Astrocyte (in vitro differentiated cells and primary cell): ENCODE measurements at places on chromosomes 7 and 10. TPM values are rescaled to one million over a fixed set of nuclear protein-coding genes. Genes with fewer than 3 reads are reported as not detected.

DNA sequence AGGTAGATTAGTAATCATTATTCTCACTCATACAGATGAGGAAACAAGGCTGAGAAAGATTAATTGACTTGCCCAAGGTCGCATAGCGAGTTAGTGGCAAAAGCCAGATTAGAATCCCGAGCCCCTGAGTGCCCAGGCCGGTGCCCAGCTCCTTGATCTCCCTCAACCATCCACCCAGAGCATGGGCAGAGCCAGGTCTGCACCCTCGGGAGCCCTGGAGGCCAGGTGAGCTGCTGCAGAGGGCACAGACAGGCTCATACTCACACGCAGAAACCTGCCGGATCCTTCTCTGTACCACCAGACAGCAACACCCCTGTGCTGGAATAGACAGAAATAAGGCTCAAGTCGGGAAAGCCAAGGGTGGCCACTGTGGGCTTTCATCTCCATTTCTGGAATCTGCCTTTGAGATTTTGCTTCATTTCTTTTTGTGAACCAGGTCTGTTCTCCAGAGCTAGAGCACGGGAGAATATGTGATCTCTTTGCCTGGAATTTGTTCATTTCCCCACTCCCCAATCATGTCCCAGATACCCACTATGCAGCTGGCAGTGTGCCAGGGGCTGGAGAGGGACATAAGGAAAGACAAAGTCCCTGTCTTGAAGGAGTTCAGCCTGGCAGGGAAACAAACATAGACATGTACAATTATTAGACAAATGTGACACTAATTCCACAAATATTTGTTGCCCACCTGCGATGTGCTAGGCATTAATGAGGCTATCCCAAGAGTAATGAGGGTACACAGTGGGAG is 5.5 kb downstream of the AFAP1L2 start:
- no peak overlapping the region for H3K27ac ChIP-seq
- H3K4me3 ChIP-seq = no peak overlapping the region
- no peaks in the 10 kb centered on the region for H3K36me3 ChIP-seq
- H3K4me1 ChIP-seq = peaks cover 24% of the 10 kb centered on the region
- DNase-seq = no peak

Gene MYO1G
- total RNA-seq = 0.11 and 0.19 TPM in 2 replicates

- H3K36me3 ChIP-seq = no peaks in the 10 kb centered on the region
- no peak overlapping the region for H3K4me3 ChIP-seq
- no peak overlapping the region for H3K27ac ChIP-seq
Measured at GRCh38 chr10:113562069-113562468, 9.2 kb downstream of the HABP2 start.

GRCh38 chr7:84232646-84233045 is 38.1 kb upstream of the SEMA3A start:
- H3K4me3 ChIP-seq = no peak overlapping the region
- H3K27me3 ChIP-seq = no peaks in the 10 kb centered on the region
- DNase-seq = peak; percentile 47

- H3K36me3 ChIP-seq = no peaks in the 10 kb centered on the region
- DNase-seq = no peak
- H3K27me3 ChIP-seq = no peaks in the 10 kb centered on the region
Measured at GRCh38 chr10:12622691-12623090, 273.3 kb downstream of the CAMK1D start.

Gene BHLHA15
- total RNA-seq = 0.57 and 1.2 TPM in 2 replicates

GRCh38 chr7:30936650-30937245 is 25.1 kb downstream of the AQP1 start:
- no peaks in the 10 kb centered on the region for H3K36me3 ChIP-seq
- no peak overlapping the region for H3K4me3 ChIP-seq
- peaks cover 32% of the 10 kb centered on the region for H3K27me3 ChIP-seq
- no peak for DNase-seq
- no peak overlapping the region for H3K27ac ChIP-seq

DNA sequence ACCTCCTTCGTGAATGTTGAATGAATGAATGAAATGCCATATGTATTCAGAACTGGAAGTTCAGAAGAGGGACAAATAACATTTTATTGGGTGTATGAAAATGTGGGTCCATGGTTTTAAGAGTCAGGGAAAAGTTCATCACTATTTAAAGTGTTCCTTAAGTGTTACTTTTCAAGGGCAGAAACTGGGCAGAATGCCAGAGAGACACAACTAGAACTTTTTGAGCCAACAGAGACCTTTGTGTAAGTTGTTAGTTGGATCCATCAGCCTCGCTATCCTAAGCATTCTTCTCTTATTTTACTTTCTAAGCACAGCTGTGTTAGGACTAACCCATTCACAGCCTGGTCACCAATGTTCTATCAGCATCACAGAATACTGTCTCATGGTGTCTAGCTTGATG is 13.6 kb upstream of the TAF3 start:
- no peaks in the 10 kb centered on the region for H3K4me1 ChIP-seq
- H3K27me3 ChIP-seq = no peaks in the 10 kb centered on the region
- DNase-seq = no peak
- no peak overlapping the region for H3K4me3 ChIP-seq

DNA sequence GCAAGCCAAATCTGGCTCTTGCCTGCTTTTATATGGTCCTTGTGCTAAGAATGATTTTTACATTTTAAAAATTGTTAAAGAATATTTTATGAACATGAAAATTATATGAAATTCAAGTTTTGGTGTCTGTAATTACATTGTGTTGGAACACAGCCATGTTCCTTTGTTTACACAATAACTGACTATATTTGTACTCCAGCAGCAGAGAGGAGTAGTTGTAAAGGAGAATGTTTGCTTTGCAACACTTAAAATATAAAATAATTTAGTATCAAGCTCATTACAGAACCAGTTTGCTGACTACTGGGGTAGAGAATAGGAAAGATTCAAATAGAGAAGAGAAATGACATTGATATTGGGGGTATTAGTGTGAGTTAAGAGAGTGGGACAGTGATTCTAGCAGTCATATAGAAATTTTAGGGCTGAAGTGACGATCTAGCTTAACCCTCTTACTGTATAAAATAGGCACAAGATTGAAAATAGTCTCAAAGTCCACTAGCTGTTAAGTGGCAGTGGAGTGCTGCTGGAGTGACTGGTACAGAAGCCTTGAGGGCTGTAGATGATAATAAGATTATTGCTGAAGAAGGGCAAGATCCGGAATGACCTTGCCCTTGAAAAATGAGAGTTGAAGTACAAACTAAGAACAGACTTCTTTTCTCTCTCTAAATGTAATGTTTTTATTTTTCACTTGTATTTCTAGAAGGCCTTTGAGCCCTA is 28.2 kb downstream of the SGPL1 start:
- no peak for DNase-seq
- no peaks in the 10 kb centered on the region for H3K4me1 ChIP-seq
- H3K27ac ChIP-seq = no peak overlapping the region
- no peak overlapping the region for H3K4me3 ChIP-seq
- H3K27me3 ChIP-seq = no peaks in the 10 kb centered on the region

- peak; percentile 88 for DNase-seq
- H3K36me3 ChIP-seq = no peaks in the 10 kb centered on the region
- peak overlapping the region; percentile 48 for H3K27ac ChIP-seq
- peaks cover 8% of the 10 kb centered on the region for H3K4me1 ChIP-seq
- H3K4me3 ChIP-seq = no peak overlapping the region
- no peaks in the 10 kb centered on the region for H3K27me3 ChIP-seq
Measured at GRCh38 chr10:110664483-110665420, 20.6 kb downstream of the RBM20 start.

Gene IFIT1B
- total RNA-seq = not detected in 2 replicates

Gene C7orf33
- not detected in 2 replicates for total RNA-seq

DNA sequence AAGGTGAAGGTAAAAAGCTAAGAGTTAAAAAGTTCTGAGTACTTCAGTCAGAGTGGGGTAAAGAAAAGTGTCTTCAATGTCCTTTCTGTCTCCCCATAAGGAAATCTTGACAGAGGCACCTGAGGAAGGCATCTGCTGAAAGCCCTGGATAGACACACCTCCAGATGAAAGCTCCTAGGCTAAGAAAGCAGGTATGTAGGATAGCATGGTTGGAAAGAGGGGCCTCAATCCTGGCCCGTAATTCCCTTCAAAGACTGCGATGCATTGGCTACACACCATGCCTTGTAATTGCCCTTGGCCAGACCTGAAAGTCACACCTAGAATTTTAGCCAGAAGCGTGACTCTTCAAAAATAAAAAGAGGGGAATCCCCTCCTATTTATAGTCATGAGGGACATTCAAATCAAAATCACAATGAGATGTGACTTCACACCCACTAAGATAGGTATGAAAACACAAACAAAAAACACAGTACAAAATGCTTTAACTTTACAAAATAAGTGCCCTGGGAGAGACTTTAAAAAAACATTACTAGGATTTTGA is 809.7 kb downstream of the IPMK start:
- no peaks in the 10 kb centered on the region for H3K4me1 ChIP-seq
- H3K27me3 ChIP-seq = no peaks in the 10 kb centered on the region
- H3K4me3 ChIP-seq = no peak overlapping the region
- H3K36me3 ChIP-seq = no peaks in the 10 kb centered on the region
- H3K27ac ChIP-seq = no peak overlapping the region

DNA sequence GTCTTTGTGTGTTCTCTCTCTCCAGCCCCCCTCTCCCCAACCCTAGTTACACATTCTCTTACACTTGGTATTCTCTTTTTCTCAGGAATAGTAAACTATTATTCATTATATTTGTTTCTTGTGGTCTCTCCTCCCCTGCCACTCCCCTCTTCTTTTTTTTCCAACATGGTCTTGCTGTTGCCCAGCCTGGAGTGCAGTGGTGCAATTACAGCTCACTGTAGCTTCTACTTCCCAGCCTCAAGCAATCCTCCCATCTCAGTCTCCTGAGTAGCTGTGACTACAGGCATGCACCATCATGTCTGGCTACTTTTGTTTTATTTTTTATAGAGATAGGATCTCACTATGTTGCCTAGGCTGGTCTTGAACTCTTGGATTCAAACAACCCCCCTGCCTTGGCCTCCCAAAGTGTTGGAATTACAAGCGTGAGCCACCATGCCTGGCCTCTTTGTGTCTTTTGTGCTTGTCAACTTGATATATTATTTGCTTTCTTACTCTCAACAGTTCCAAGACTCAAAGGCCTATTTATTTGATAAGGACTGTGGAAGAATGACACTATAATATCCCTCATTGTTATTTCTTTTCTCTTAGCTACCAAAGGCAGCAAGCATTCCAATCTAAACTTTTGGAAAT is 66.9 kb downstream of the MLLT10 start:
- no peak overlapping the region for H3K27ac ChIP-seq
- no peaks in the 10 kb centered on the region for H3K27me3 ChIP-seq
- H3K36me3 ChIP-seq = peaks cover 2% of the 10 kb centered on the region
- no peak overlapping the region for H3K4me3 ChIP-seq
- H3K4me1 ChIP-seq = no peaks in the 10 kb centered on the region
- peak; percentile 16 for DNase-seq

Gene TRIM50
- not detected in 2 replicates for total RNA-seq

DNA sequence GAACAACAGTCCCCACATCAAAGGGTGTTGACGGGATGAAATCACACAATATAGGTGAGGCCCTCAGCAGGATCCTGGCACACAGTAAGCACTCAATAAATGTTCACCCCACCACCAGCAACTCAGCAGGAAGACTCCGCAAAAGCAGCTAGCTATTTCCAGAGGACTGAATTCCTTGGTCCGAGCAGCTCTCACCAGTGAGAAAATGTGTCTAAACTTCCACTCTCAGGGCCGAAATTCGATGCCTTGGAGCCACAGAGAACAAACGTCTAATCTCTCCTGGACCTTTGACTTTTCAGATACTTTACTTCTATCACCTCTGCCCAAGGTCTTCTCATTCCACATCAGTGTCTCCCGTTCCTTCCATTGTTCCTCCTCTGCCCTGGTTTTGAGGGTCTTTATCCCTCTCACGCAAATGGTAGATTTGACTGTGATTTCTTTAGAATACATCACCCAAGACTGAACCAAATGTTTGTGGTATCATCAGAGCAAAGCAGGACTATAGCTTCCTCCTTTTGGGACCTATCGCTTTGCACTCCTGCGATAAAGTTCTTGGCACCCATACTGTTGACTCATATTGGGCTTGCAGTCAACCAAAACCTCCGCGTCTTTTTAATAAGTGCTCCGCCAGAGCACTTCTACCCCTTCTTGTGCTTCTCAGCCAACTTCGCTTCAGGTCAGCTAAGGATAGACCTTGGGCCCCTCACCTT is 903 bp upstream of the NT5C2 start:
- H3K27me3 ChIP-seq = no peaks in the 10 kb centered on the region
- peak; percentile 86 for DNase-seq
- no peak overlapping the region for H3K27ac ChIP-seq
- H3K4me3 ChIP-seq = no peak overlapping the region
- no peaks in the 10 kb centered on the region for H3K36me3 ChIP-seq

- no peak for DNase-seq
- no peaks in the 10 kb centered on the region for H3K36me3 ChIP-seq
- H3K4me1 ChIP-seq = no peaks in the 10 kb centered on the region
- H3K4me3 ChIP-seq = no peak overlapping the region
- H3K27ac ChIP-seq = no peak overlapping the region
Measured at GRCh38 chr7:155836216-155837125, 24.2 kb upstream of the SHH start.

DNA sequence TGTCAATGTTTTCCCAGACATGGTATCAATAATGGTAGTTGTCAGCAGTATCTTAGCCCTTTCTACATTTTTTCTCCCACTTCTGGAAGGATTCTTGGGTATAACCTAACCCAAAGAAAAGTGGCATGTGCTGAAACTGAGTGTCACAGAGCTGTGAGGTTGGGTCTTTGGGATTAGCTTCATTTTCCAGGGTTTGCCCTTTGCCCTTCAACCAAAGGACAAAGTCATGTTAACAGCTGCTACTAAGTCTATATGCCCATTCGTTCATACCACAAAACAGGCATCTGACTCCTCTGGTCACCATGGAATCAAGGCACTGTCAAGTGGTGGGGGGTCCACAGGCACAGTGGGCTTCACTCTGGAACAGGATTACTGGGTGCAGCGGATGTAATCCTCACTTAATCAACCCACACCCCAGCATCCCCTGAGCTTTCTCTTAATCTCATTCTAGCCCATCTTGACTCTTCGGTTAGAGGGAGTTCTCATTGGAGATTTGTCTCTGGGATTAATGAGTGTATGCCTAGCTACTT is 29.1 kb downstream of the CTAGE6 start:
- no peaks in the 10 kb centered on the region for H3K4me1 ChIP-seq
- H3K27ac ChIP-seq = no peak overlapping the region
- H3K4me3 ChIP-seq = no peak overlapping the region
- no peaks in the 10 kb centered on the region for H3K36me3 ChIP-seq
- H3K27me3 ChIP-seq = no peaks in the 10 kb centered on the region

- no peak overlapping the region for H3K4me3 ChIP-seq
- H3K4me1 ChIP-seq = no peaks in the 10 kb centered on the region
- no peaks in the 10 kb centered on the region for H3K27me3 ChIP-seq
- no peak overlapping the region for H3K27ac ChIP-seq
Measured at GRCh38 chr7:147380926-147381325, 1209.6 kb upstream of the C7orf33 start.

DNA sequence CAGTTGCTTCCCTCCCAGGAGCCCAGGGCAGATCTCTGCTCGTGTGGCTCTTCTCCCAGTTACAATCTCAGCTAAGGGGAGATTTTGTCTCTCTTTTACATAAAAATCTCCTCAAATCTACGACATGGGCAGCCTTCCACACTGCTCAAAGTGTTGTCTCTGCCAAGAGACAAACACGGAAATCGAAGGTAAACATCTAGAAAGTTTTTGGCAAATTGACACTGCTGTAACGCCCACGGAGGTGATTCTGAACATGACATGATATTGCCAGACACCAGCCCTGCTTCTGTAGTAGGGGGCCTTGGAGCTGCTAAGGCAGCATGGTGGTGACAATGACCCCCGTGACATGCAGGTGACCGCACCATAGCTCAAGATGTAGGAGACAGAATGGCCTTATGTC is 128.3 kb downstream of the CCDC3 start:
- peaks cover 2% of the 10 kb centered on the region for H3K27me3 ChIP-seq
- H3K36me3 ChIP-seq = no peaks in the 10 kb centered on the region
- H3K27ac ChIP-seq = no peak overlapping the region
- DNase-seq = no peak
- no peak overlapping the region for H3K4me3 ChIP-seq

- no peak overlapping the region for H3K4me3 ChIP-seq
- peak; percentile 3 for DNase-seq
- H3K36me3 ChIP-seq = no peaks in the 10 kb centered on the region
- no peak overlapping the region for H3K27ac ChIP-seq
Measured at GRCh38 chr10:127863231-127863825, 29.4 kb downstream of the CLRN3 start.

Gene GHRHR
- not detected in 2 replicates for total RNA-seq
